ENCODE measurements at places on chromosomes 6 and 20. TPM values are rescaled to one million over a fixed set of nuclear protein-coding genes. Genes with fewer than 3 reads are reported as not detected.

GRCh38 chr20:3277686-3278465, 38.9 kb upstream of the SLC4A11 start:
- no peak for DNase-seq
- H3K4me3 ChIP-seq = no peak overlapping the region
- no peaks in the 10 kb centered on the region for H3K36me3 ChIP-seq
- H3K27me3 ChIP-seq = no peaks in the 10 kb centered on the region
- H3K4me1 ChIP-seq = no peaks in the 10 kb centered on the region
- H3K27ac ChIP-seq = no peak overlapping the region

DNA sequence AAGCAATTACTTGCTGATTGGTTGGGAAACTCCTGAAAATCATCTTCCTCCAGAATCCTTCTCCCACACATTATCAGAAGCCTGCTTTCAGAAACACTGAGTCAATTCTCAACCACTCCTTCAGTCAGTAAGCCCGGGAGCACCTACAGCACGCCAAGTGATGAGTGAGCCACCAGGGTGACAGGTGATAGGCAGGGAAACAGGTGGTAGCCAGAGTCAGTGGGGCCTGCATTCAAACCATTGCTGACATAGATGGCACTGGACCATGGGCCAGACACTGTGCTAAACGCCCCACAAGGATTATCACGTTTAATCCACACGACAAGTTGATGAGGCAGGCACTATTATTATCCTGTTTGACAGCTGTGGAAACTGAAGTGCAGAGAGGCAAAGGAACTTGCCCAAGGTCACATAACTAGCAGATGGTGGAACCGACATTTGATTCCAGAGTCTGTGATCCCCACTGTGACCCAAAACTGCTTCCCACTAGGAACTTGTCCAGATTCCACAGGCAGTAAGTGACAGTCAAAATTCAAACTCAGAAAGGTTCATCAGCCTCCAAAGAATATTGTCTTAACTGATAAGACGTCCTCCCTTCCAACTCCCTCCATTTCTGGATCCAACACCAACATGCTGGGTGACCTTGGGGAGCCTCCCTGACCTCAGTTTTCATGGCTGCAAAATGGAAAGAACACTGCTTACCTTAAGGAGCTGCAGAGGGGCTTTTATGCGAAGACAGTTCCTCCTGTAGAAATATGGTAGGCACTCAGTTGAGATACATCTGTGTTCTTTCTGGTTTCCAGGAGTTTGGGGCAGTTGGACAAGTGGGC, 23.9 kb upstream of the TOP1 start:
- H3K4me3 ChIP-seq = no peak overlapping the region
- H3K27me3 ChIP-seq = no peaks in the 10 kb centered on the region

- no peaks in the 10 kb centered on the region for H3K27me3 ChIP-seq
- DNase-seq = no peak
- no peak overlapping the region for H3K27ac ChIP-seq
- H3K4me3 ChIP-seq = no peak overlapping the region
- H3K4me1 ChIP-seq = no peaks in the 10 kb centered on the region
Measured at GRCh38 chr6:35427851-35428321, 24.3 kb upstream of the FANCE start.

GRCh38 chr6:63640062-63640461, 4.5 kb downstream of the PHF3 start:
- no peaks in the 10 kb centered on the region for H3K27me3 ChIP-seq
- no peak overlapping the region for H3K27ac ChIP-seq
- no peak for DNase-seq
- no peaks in the 10 kb centered on the region for H3K36me3 ChIP-seq

DNA sequence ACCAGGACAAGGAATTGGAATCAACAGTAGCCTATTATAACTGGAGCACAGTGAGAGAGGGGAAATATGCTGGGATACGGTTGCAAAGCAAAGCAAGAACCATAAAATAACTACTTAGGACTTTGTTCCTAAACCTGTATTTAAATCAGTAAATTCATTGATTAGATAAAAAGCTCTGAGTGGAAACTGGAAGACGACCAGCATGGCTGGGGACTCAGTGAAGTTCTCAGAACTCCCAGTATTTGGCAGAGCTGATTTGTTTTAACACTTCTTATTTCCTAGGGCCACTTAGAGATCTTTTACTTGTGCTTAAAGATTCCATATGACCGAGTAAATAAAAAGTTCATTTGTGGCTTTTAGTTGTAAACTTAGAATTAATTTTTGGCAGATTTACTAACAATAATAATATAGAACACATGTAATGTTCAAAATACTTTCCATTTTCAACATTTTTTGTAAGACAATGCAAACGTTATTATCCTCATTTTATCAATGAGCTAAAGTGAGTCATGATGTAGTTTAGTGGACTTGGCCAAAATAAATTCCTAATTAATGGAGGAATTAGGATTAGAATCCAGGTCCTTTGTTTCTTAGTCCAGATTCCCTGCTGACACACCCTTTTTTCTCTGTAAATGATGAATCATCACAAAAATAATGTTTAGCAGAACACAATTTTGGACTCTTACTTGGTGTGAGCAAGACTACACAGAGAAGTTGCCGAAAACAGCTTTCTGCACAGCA, 392.9 kb downstream of the GJA1 start:
- no peak for DNase-seq
- no peaks in the 10 kb centered on the region for H3K36me3 ChIP-seq
- no peak overlapping the region for H3K27ac ChIP-seq
- no peaks in the 10 kb centered on the region for H3K27me3 ChIP-seq
- no peaks in the 10 kb centered on the region for H3K4me1 ChIP-seq

DNA sequence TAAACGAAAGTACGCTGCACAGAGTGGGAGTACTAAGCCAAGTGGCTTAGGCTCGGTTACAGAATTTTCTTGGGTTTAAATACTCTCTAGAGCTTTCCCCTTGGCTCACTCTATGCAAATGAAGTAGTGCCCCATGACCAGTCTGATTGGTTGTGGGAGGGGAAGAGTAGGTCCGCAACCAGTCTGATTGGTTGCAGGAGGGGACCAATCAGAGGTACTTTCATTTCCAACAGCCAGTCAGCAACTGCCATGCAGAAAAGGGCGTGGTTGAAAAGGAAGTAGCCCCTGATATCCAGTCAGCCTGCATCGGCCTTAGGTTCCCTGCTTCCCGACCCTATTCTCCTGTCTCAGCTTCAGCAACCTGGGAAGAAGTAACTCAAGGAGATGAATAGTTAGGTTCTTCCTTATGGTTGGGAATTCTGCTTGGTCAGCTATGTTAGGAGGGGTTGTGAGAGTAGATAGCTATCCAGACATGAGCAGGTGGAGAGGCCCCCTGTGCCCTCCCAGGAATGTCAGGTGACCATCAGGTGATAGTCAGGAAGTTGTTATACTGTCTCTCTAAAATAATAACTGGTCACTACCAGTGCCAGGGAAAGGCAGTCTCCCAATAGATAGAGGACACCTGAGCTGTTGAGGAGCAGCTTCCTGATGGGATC, 57.4 kb downstream of the FARS2 start:
- no peak overlapping the region for H3K27ac ChIP-seq
- no peak for DNase-seq
- H3K4me3 ChIP-seq = no peak overlapping the region
- H3K27me3 ChIP-seq = no peaks in the 10 kb centered on the region

DNA sequence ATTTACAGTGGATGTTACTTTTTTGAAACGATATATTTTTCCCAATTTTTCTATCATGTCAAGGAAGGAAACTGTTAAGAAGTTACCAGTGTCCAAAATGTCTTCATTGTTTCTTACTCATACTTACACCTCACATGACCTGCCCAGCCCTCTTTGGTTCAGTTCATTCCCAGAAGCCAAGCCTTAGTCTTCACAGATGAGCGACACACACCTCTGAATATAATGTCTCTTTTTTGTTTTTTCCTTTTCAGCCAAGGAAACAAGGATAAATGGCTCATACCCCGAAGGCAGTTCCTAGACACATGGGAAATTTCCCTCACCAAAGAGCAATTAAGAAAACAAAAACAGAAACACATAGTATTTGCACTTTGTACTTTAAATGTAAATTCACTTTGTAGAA, 225.2 kb downstream of the SMOC2 start:
- no peak overlapping the region for H3K4me3 ChIP-seq
- no peaks in the 10 kb centered on the region for H3K4me1 ChIP-seq
- H3K36me3 ChIP-seq = no peaks in the 10 kb centered on the region
- H3K27me3 ChIP-seq = no peaks in the 10 kb centered on the region

- no peaks in the 10 kb centered on the region for H3K27me3 ChIP-seq
- peaks cover 8% of the 10 kb centered on the region for H3K4me1 ChIP-seq
- DNase-seq = no peak
Measured at GRCh38 chr6:143842461-143842901, 657 bp upstream of the LTV1 start.

ZBP1 gene
- 2.4 TPM for total RNA-seq

CAPN11 gene
- 3.8 TPM for total RNA-seq

DAAM2 gene
- 16.2 TPM for total RNA-seq

SLC35D3 gene
- not detected for total RNA-seq

TBC1D22B gene
- 8.8 TPM for total RNA-seq

ZNFX1 gene
- total RNA-seq = 42.1 TPM

PNPLA1 gene
- total RNA-seq = not detected

RFX6 gene
- 1.8 TPM for total RNA-seq

Data from breast epithelium (tissue), 4 donors.